ENCODE measurements at places on chromosomes 13 and 19.

- no peak for DNase-seq
Measured at GRCh38 chr13:103953859-103954258, 887.6 kb upstream of the SLC10A2 start.

DNA sequence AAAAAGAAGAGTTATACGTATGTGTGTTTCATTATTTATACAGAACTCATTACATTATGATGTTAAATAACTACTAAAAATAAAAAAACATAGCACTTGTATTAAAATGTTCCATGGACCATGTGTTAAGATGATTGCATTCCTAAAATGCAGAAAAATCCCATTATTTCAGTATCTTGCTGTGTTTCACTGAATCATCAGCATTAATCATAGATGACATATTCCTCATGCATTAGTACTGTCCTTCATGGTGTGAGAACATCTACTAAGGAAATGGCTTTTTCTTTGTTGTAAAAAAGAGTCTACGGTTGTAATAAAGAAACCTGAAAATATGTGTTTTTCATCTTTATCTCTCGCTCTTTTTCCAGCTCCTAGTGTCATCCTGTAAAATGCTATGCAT is 416.5 kb downstream of the FGF14 start:
- no peak for DNase-seq

DNA sequence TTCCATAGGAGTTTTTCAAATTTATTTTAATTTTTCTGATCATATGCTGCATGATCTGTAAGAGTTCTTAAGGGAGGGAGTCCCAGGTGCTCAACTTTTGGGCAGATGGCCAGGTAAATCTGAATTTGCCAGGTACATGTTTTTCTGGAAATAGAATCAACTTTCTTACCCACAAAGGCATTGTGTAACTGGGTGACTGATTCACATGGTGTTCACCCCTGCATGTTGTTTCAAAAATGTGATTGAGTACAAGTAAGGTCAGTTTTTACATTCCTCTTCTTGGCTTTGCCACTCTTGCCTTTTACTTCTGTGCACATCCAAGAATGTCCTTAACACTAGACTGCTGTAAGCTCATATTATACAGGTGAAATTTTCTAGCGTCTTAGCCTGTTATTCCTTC is 30.4 kb downstream of the RB1 start:
- DNase-seq: no peak

GRCh38 chr19:7262470-7262869 is 31.7 kb downstream of the INSR start:
- DNase-seq: no peak

- no peak for DNase-seq
Measured at GRCh38 chr13:66689628-66690027, 540.5 kb downstream of the PCDH9 start.

GRCh38 chr13:113820813-113821651 is 42.8 kb downstream of the GAS6 start:
- DNase-seq: no peak

- no peak for DNase-seq
Measured at GRCh38 chr13:46605076-46605824, 52.3 kb downstream of the LRCH1 start.

- DNase-seq: no peak
Measured at GRCh38 chr19:3622224-3622623, 4.4 kb downstream of the CACTIN start.

DNA sequence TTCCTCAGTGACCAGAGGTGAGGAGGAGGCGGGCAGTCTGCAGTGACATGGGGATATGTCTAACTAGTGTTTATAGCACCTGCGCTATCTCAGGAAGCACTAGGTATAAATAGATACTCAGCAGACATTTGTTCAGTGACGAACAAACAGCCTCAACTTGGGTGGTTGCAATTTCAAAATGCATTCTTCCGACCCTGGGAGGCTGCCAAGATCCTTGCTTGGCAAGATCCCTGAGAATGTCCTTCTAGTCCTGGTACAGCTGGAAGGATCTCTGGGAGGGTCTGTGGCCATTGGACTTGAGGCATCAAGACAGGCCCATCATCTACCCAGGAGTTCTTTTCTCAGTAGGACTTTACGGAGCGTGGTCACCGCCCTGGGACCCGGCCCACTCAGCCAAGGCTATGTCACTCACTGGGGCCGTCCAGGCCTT is 299.5 kb downstream of the ZNF536 start:
- DNase-seq: no peak

- no peak for DNase-seq
Measured at GRCh38 chr19:28882818-28883217, 330.1 kb downstream of the UQCRFS1 start.
